ENCODE measurements at places on chromosomes 2 and 18. TPM values are rescaled to one million over a fixed set of nuclear protein-coding genes. Genes with fewer than 3 reads are reported as not detected.

GRCh38 chr18:34965108-34965507, 76.1 kb upstream of the MAPRE2 start:
- no peak overlapping the region for H3K4me3 ChIP-seq
- H3K36me3 ChIP-seq = no peaks in the 10 kb centered on the region
- H3K27ac ChIP-seq = no peak overlapping the region
- DNase-seq = no peak
- peaks cover 8% of the 10 kb centered on the region for H3K27me3 ChIP-seq

- H3K27ac ChIP-seq = no peak overlapping the region
- H3K36me3 ChIP-seq = no peaks in the 10 kb centered on the region
- no peaks in the 10 kb centered on the region for H3K27me3 ChIP-seq
- H3K4me3 ChIP-seq = no peak overlapping the region
- no peaks in the 10 kb centered on the region for H3K4me1 ChIP-seq
These were observed 717.4 kb downstream of the GALR1 start for GRCh38 chr18:77967071-77967470.

DNA sequence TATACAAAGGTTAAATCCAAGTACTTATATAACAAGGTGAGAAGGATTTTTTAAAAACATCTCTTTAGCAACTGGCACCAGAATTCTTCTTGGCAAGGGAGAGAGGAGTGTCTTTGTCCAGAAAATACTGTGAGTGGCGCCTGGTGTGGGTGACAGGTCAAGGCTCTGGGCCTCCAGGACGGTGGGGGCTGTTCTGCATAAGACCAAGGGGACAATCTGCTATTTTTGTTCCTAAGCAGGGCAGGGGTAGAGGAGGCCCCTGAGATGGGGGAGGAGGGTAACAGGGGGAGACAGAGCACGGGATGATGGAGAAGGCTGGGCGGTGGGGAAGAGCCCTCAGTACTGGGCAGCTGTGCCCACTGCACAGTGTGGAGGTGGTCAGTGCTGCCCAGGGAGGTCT, 51.6 kb upstream of the TAF1B start:
- no peaks in the 10 kb centered on the region for H3K36me3 ChIP-seq
- no peaks in the 10 kb centered on the region for H3K27me3 ChIP-seq
- no peak overlapping the region for H3K4me3 ChIP-seq

DNA sequence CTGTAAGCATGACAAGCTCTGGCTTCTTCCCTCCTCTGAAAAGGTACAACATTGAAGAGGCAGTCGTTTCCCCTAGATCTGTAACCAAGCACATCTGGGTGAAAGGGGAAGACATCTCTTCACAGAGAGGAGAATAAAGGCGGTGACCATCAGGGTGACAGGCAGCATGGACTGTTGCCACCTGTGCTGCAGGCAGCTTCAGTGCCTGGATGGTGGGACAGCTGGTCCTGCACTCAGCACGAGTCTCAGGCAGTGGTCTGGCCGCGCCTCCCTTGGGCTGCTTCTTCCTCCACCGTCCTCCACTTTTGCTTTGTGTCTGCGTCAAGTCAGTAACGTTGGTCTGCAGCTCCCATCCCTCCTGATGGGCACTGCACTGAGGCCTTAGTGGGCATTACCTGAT, 264.4 kb downstream of the NEDD4L start:
- H3K4me3 ChIP-seq = no peak overlapping the region
- no peak for DNase-seq
- peaks cover 40% of the 10 kb centered on the region for H3K4me1 ChIP-seq

- H3K4me1 ChIP-seq = no peaks in the 10 kb centered on the region
- H3K4me3 ChIP-seq = no peak overlapping the region
- no peaks in the 10 kb centered on the region for H3K36me3 ChIP-seq
- DNase-seq = no peak
These were observed 79.2 kb downstream of the KIAA2012 start for GRCh38 chr2:202152104-202152715.

DNA sequence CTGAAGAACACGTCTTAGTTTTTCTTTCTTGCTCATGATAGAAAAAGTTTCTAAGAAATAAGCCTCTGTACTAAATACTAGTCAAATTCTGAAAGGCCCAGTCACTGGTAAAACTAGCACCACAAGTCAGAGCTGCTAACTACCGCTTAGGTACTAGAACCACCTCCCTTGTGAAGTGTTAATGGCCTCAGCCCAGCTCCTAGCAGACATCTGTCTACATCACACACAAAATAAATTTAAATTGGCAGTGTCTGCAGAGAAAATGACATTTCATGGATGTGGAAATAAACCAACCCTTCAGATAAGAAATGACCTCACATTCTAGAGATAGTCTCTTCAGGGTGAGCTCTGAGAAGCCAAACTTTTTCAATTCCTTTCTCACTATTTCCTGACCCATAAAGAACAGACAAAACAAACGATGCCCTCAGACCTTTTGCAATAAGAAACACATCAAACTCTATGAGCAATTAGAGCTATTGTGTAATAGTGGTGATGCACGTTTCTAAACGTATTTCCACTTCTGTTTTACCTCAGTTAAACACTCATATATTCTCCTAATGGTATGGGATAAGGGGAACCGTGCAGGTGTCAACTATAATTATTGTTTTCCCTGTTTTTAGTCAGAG, 70.3 kb upstream of the DSG1 start:
- no peak overlapping the region for H3K27ac ChIP-seq
- no peaks in the 10 kb centered on the region for H3K36me3 ChIP-seq
- H3K4me1 ChIP-seq = no peaks in the 10 kb centered on the region
- H3K4me3 ChIP-seq = no peak overlapping the region
- no peaks in the 10 kb centered on the region for H3K27me3 ChIP-seq

DNA sequence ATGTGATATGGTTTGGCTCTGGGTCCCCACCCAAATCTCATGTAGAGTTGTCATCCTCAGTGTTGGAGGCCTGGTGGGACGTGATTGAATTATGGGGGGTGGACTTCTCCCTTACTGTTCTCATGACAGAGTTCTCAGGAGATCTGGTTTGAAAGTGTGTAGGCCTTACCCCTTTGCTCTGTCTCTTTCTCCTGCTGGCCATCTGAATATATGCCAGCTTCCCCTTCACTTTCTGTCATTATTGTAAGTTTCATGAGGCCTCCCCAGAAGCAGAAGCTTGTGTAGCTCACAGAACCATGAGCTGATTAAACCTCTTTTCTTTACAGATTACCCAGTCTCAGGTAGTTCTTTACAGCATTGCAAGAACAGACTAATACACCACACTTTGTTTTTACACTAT, 222.3 kb downstream of the DOK6 start:
- H3K4me3 ChIP-seq = no peak overlapping the region
- H3K27ac ChIP-seq = no peak overlapping the region
- no peaks in the 10 kb centered on the region for H3K4me1 ChIP-seq
- no peaks in the 10 kb centered on the region for H3K36me3 ChIP-seq
- DNase-seq = no peak

DNA sequence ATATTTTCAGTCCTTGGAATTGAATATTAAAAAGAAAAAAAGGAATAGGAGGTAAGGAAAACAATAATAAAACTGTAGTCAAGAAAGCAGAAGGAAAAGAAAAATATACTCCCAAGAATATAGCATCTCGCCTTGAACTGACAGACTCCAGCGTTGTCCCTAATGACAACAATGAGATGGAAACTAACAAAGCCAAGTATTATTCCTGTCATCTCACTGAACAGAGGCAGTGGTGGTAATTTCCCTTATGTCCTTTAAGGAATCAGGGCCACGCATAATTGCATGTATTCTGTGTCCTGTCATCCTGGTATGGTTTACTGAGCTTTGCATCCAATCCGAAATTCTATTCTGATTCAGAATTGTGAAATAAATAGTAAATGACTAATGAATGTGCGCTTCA, 158.9 kb downstream of the LRRTM4 start:
- H3K4me3 ChIP-seq = no peak overlapping the region
- no peaks in the 10 kb centered on the region for H3K4me1 ChIP-seq
- no peak for DNase-seq
- no peaks in the 10 kb centered on the region for H3K36me3 ChIP-seq
- no peaks in the 10 kb centered on the region for H3K27me3 ChIP-seq
- H3K27ac ChIP-seq = no peak overlapping the region

DNA sequence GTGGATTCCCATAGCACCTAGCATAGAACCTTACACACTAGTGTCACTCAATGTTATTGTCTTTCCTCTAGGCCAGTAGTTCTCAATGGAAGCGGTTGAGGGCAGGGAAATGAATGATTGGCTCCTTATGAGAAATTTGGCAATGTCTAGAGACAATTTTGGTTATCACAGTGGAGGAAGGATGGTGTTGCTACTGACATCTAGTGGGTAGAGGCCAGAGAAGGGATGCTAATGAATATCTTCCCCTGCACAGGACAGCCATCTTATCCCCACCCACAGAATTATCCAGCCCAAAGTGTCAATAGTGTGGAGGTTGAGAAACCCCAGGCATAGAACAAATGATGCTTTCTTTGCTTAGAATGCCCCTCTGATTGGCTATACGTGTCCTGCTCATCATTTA, 15.8 kb downstream of the C18orf63 start:
- H3K27me3 ChIP-seq = peaks cover 9% of the 10 kb centered on the region
- no peaks in the 10 kb centered on the region for H3K36me3 ChIP-seq
- no peaks in the 10 kb centered on the region for H3K4me1 ChIP-seq
- H3K27ac ChIP-seq = no peak overlapping the region
- no peak overlapping the region for H3K4me3 ChIP-seq
- no peak for DNase-seq

- DNase-seq = no peak
- no peaks in the 10 kb centered on the region for H3K4me1 ChIP-seq
- H3K36me3 ChIP-seq = no peaks in the 10 kb centered on the region
- peaks cover 7% of the 10 kb centered on the region for H3K27me3 ChIP-seq
- H3K27ac ChIP-seq = no peak overlapping the region
These were observed 24.4 kb upstream of the ADAM23 start for GRCh38 chr2:206418968-206419367.

Gene CCDC85A
- total RNA-seq = not detected

Gene VWA3B
- total RNA-seq = not detected

Gene AGAP1
- total RNA-seq = 2.0 TPM
